AG09309 (cell line): ENCODE measurements at places on chromosomes 12 and 14.

DNA sequence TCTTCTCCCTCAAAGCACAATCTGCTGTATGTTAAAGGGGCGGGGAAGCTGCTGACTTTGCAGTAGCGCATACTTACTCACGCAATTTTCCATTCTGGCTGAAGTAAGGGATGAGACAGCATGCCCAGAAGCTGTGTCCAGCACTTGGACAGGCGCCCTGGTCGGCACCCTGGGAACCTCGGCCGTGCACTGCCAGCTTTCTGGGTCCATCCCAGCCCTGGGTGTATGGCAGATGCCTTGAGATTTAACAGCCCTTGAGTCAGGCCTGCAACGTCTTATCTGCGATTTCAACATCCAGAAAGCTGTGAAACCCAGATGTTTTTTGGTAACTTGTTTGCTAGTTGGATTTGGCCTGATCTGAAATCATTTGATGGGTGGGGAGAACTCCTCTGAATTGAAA lies 16.1 kb downstream of the EML1 start:
- DNase-seq, result peak; percentile 94

DNA sequence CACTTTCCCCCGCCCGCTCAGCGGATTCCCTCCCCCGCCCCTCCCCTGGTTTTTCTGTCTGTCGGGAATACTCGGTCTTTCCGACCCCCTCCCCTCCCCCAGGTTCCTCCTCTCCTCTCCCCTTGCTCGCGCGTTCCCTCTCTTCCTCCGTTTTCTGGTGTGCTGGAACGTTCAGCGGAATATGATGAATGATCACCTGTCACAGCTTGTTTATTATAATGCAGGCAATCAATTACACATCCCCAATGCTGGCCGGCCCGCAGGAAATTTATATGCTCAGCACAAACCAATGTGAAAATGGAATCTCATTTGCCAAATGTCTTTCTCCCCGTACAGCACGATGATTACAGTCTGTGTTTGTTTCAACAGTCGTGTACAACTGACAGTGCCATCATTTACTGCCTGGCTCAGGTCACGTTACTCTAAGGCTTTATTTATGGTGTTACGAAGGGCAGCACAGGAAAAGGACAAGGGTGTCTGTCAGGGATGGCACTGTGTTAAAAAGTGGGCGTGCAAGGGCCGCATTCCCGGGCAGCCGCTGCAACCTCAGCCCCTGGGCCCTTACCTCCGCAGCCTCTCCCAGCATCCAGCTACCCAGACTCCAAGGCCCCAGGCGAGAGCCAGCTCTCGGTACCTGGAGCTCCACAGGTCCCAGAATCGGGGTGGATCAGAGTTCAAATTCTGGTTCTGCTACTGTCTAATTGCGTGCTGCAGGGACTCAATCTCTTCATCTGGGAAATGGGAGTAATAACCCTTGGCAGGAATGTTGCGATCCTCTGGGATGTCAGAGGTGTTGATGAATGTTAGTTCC lies 24.7 kb upstream of the MAP1LC3B2 start:
- DNase-seq, result no peak

- no peak for DNase-seq
These were observed 242.5 kb downstream of the ZFP36L1 start for GRCh38 chr14:68550338-68550715.

DNA sequence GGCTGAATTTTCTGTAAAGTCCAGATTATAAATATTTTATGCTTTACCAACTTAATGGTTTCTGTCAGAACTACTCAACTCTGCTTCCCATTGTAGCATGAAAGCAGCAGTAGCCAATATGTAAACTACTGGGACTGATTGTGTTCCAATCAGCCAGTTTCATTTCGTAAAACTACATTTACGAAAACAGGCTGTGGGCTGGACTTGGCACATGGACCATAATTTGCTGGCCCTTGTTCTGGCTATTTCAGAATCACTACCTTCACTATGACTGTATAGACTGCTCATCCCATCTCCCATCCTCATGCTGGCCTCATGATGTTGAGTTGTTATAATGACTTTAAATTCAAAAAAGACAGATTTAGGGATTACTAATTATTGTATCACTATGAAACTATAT lies 38.7 kb downstream of the FAR2 start:
- DNase-seq, result no peak

- DNase-seq, result no peak
These were observed 6.2 kb downstream of the CRADD start for GRCh38 chr12:93683410-93683809.

- DNase-seq, result no peak
These were observed 152.0 kb downstream of the KTN1 start for GRCh38 chr14:55731881-55732498.

- no peak for DNase-seq
These were observed 9.3 kb upstream of the DLK1 start for GRCh38 chr14:100717386-100717785.

DNA sequence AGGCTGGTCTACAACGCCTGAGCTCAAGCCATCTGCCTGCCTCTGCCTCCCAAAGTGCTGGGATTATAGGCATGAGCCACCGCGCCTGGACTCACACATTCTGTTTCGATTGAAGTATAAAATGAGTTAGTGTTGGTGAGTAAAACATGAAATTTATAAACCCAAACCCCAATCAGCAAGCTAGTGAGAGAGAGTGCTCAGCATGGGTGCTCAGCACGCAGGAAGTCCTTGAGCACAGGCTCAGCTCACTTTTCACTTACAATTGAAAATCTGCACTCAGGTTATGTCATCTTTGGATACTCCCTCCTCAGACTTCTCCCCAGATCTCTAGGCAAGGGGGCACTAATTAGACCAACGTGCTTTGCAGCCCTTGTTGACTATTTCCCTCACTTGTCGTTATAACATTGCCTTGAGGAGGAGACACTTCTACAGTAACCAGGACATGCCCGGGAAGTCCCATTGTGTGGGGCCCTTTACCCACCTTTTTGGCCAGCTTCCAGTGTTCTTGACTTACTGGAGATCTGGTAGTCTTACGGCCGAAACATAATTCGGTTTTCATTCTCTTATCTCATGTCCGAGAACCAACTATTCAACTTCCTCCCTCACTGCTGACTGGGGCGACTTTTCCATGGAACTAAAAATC lies 68.5 kb upstream of the AMN1 start:
- DNase-seq, result no peak

GRCh38 chr14:88430976-88431375 lies 45.5 kb downstream of the SPATA7 start:
- no peak for DNase-seq

GRCh38 chr14:63428486-63428885 lies 109.8 kb upstream of the GPHB5 start:
- no peak for DNase-seq

DNA sequence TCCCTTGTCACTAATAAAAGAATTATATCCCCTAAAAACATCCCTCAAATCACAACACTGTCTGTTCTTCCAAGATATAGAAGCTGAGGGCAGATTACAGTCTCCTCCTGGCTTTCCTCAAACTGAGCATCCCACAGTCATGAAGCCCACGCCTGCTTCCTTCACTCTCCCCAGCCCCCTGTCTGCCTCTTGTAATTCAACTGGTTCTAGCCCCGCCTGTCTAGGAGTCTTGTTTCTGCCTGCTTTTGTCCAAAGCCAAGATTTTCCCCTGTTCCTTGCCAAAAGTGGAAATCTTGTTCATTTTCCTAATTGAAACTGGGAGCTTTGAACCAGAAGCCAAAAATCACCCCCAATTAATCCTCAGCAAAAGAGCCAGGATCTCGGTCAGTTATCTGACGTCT lies 35.9 kb upstream of the PWP1 start:
- DNase-seq, result no peak

DNA sequence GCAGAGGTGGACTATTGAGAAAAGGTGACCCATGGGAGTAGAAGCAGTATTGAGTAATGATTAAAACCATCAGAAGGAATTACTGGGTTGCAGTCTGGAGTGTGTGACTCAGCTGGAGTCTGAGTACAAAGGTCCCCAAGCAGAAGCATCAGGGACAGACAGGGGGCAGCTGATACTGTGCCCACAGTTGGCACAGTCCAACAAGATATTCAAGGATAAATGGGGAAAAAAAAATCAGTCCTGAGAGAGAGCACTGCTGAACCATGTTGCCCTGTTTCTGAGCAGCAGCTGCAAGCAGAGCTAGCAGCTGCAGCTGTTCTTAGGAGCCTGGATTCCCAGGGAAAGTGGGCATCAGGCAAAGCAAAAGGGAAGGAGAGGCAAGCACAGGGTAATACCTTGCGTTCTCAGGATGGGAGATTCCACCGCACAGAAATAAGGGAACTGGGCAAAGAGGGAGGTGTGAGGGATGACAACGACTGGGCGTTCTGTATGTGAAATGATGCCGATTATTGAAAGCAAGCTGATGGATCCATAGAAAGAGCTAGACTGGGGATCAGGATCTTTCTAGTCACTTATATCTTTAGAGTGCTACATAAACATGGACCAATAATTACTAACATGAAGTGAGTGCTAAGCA lies 17.7 kb downstream of the NEUROD4 start:
- no peak for DNase-seq

DNA sequence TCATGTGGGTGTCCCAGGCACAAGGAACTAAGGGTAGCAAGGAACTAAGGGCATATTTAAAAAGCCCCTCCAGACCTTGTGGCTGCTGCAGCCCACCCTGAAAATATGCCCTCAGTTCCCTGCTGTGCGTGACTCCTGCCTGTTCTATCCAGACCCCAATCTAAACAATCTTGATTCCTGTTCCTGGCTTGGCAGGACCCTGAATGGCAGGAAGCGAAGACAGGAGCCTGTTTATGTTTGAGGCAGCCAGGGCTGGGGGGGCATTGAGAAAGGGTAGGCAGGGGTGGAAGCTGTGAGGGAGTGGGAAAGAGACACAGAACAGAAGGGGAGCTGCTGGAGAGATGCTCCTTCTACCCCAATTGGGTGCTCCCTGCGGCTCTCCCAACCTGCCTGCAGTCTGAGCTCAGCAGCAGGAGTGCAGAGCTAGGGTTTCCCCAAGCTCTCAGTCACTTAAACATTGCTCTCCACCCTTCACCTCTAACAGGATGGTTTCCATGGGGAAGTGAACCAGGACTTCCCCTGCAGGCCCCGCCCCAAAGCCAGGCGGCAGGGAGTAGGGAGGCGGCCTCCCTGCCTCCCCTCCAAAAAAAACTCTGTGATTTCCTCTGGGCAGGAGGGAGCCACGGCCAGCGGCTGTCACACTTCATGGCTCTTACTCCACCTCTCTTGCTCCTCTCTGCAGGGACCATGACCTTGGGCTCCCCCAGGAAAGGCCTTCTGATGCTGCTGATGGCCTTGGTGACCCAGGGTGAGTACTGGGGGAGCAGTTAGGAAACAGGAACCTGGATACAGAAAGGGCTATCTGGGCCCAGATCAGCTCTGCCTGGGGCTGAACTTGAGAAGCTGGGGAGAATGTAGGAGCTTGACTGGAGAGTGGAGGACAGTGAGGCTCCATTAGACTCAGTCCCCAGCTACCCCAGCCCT lies 4.7 kb downstream of the ACVRL1 start:
- DNase-seq, result no peak

DNA sequence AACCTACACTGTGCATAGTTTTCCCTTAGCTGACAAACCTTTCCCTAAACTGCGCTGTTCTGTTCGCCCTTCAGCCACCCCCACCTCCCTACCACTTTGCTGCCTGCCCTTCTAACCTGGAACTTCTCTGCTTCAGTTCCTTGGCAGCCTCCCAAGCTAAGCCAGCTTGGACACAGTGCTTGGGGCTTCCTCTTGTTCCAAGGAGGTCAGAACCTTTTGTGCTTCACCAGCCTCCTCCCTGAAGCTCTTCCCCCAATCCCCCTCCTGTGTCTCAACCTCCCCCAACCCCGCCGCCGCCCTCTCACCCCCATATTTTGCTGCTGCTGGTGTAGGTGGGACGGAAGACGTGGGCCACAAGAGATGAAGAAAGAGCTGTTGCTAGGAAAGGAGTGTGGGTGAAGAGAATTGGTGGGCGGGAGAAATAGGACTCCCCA lies 8.1 kb upstream of the RIC8B start:
- no peak for DNase-seq

- DNase-seq, result no peak
These were observed 219.5 kb downstream of the KLHL28 start for GRCh38 chr14:44742202-44742601.

DNA sequence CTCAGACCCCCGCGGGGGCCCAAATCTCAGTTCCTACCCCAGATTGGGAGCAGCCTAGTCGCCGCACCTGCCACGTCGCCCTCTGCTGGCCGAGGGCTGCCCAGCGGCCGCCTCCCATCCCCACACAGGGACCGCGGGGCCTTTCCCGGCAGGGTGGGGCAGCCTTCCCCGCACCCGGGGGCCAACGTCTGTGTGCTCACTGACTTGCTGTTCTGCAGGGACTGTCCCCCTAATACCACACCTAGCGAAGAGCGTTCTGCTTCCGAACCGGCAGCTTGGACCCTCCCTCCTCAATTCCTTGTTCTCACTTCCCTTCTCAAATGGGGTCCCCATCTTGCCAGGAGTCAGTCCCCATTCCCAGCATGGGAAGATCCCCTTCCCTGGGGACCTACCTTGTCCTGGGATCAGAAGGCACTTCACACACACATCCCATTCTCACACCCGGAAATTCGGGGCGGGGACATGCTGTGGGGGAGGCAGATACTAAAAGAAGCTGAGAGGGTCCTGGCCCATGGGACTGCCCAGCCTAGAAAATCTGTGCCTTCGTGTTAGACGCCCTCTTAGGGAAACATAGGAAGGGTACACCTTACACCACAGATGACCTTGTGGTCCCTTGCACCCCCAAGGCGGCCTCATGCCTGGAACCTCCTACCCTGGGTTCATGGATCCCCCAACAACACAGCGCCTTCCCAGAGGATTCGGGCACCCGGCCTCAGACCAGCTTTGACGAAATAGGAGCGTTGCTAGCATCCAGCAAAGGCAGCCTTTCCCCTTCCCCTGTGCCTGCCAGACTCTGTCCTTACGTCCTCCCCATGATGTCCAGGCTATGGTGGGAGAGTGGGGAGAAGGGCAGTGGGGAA lies 16.4 kb downstream of the ACVRL1 start:
- no peak for DNase-seq

GRCh38 chr12:111316671-111317070 lies 52.2 kb downstream of the PHETA1 start:
- no peak for DNase-seq

DNA sequence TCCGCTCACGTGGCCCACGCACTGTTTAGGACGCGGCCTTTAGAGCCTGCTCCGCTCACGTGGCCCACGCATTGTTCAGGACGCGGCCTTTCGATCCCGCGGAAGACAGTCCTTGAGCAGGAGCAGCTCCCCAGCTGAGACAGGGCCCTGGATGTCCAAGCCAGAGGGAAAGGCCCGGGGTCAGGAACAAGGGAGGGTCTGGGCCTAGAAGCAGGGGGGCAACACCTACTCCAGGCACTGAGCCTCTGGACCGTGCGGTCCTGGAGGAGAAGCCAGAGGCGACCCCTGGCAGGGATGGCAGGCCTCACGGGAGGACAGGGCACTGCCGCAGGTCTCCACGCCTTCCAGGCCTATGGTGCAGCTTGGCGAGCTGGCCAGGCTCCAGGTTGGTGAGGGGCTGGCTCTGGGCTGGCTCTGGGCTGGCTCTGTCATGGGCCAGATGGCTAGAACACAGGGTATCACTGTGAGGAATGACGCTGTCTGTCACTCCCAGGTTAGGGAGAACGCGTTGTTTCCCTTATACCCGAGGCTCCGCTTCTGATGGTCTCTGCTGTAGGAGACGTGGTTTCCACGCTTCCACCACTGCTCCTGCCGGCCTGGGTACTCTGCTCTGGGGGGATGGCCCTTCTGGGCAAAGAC lies 341.7 kb downstream of the TMEM121 start:
- DNase-seq, result no peak

GRCh38 chr12:124563401-124563800 lies 4.0 kb downstream of the NCOR2 start:
- no peak for DNase-seq
